ENCODE measurements at places on chromosomes 16 and 17.

GRCh38 chr17:21124086-21124485, 2.7 kb upstream of the DHRS7B start:
- DNase-seq = no peak

- peak; percentile 100 for DNase-seq
Observed at GRCh38 chr16:48126801-48127644, 28.8 kb downstream of the ABCC12 start.

- DNase-seq = no peak
Observed at GRCh38 chr17:33561569-33562334, 268.7 kb upstream of the ASIC2 start.

DNA sequence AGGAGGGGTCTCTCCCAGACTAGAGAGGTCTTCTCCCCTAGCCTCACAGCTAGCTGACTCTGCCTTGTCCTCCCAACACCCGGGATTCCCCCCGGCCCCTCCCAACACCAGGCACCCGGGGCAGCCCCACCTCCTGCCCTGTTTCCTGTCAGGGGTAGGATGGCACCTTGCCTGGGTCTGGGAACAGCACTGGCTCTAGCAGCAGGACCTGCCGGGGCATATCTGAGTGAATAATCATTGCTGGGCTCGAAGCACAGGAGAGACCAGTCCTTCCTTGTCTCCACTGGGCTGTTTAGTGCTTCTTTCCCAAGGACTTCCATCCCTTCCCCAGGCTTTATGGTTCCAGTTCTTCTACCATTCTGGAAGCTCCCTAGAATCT, 25.7 kb downstream of the MINK1 start:
- DNase-seq = peak; percentile 72

DNA sequence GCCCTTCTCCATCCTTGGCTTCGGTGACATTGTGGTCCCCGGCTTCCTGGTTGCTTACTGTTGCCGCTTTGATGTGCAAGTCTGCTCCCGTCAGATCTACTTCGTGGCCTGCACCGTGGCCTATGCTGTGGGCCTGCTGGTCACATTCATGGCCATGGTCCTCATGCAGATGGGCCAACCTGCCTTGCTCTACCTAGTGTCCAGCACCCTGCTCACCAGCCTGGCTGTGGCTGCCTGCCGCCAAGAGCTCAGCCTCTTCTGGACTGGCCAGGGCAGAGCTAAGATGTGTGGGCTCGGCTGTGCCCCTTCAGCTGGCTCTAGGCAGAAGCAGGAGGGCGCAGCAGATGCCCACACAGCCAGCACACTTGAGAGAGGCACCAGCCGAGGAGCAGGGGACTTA, 1.5 kb downstream of the SPPL2C start:
- no peak for DNase-seq

DNA sequence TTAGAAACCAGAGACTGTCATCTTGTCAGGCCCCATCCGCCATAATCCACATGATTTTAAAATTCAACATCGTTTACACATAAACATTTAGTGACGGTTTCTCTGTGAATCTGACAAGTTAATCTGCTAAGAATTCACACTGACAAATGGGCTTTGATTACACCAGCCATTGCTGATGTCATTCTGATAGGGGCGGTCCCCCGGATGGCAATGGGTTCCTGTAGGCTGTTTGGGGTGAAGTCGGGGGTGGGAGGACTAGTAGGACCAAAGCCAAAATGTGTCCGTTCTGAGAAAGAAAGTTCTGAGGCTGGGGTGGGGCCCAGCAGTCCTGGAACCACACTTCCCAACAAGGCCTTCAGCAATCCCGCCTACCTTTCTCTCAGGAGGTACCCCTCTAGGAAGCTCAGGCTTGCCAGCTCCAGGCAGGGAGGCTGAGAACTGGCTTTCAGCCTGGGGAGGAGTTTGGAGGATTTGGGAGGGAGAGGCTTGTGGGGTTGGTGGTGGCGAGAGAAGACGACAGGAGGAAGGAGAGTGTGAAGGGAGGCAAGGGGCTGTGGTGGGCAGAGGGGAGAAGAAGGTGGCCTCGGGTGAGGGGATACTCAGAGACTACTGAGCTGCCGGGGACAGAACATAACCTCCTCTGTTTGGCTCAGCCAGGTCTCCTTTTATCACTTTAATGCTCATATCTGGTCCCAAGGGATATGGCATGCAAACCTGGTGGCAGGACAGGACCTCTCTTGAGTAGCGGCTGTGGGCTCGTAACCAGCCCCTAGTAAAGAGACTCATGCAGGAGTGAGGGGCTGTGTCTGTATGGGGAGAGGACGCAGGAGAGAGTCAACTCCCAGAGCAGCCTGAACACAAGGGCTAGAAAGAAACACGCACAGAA, 8.6 kb downstream of the HIC1 start:
- DNase-seq = no peak

DNA sequence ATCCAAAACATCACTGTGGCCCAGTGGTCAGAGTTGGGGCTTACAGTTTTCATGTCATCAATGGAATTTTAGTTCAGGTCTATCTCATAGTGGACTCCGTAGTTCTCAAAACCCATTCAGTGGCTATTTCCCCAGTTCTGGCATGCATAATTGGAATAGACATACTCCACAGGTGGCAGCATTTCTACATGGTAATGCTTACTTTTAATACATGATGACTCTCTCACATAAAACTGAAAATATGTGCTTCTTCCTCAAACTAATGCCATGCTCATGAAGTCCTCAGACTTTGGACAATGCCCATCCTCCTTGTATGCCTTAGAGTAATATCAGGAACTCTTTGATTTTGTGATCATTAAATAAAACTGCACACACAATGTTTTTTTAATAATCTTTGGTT, 857.4 kb upstream of the GOT2 start:
- DNase-seq = peak; percentile 12

DNA sequence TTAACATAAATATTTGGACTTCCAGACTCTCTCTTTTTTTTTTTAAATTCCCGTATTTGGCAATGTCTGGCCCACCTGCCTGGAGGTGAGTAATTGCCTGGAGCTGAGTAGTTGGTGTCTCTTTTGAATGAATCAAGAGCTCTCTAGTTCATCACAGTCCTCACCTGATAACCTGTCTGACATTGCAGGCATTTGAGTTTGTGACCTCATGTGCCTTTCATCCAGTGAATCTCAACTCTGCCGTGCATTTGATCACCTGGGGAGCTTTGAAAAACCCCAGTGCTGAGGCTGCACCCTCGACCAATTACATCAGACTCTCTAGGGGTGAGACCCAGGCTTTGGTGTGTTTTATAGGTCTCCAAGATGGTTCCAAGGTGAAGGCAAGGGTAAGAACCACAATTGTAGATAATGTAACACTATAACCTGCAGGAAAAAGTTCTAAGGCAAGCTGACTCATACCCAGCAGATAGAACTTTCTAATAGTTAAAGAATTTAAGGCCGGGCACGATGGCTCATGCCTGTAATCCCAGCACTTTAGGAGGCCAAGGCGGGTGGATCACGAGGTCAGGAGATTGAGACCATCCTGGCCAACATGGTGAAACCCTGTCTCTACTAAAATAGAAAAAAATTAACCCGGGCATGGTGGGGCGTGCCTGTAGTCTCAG, 24.5 kb upstream of the HS3ST2 start:
- peak; percentile 87 for DNase-seq

- DNase-seq = no peak
Observed at GRCh38 chr16:50519001-50519400, 29.2 kb upstream of the NKD1 start.

DNA sequence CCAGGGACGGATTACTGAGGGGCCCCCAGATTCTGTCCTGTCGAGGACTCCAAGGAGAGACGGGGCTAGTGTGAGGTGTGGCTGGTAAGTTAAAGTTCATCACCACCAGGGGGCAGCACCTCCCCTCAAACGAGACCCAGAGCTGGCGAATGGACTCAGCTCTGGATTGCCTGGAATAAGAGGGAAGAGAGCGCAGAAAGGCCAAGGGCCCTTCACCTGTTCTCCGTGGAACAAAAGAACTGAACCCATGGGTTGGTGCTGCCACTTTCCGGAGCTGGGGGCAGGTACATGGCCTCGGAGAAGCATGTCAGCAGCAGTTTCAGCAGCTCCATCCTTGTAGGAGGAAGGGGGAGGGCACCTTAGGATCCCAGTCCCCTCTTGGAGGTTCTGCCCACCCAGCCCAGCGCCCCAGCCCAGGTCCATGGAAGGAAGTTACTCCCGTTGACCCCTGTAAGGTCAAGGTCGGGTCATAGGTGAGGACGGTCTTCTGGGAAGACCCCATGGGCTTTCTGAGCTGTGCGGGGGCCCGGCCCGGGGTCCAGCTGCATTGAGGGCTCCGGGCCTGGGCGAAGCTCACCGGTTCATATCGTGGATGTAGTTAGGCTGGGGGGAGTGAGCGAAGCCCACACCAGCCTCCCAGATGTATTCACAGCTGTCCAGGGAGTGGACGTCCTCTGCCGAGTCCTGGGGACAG, 10.8 kb downstream of the HID1 start:
- DNase-seq = peak; percentile 80

DNA sequence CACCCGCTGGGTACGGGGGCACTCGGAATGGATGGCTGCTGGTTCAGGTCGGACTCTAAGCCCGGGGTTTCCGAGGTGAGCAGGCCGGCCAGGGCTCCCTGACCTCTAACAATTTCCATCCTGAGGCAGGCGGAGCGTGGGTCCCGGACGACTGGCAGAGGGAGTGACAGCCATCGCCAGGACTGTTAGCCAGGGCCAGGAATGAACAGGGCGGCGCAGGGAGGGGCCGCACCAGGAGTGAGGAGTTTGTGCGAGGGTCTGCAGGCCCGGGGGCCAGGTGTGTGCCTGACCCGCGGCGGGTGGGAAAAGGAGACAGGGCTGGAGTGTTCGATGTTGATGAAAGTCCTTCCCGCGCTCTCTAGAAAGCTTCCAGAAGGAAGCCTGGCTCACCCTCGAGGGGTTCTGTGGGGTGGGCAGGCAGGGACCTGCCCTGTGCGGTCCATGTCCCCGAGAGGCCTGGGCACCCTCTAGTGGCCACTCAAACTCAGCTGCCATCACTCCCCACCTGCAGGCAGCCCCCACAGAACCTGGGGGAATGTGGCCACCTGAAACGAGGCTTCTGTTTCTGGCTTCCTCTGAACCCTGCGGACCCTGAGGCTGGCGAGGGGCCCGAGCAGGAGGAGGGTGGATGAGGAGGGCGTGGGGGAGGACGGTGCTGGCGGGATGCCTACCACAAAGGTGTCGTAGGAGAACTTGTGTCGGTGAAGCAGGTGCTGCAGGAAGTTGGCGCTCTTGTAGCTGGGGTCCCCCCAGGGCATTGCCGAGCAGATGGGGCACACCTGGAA, 8.2 kb downstream of the RNF166 start:
- no peak for DNase-seq

GRCh38 chr17:50787106-50787505, 19.8 kb upstream of the ANKRD40CL start:
- no peak for DNase-seq

- no peak for DNase-seq
Observed at GRCh38 chr17:41684035-41684434, 4.7 kb upstream of the EIF1 start.

GRCh38 chr16:80040814-80041213, 440.3 kb upstream of the MAF start:
- DNase-seq = no peak

- DNase-seq = no peak
Observed at GRCh38 chr16:16007743-16008111, 58.3 kb downstream of the ABCC1 start.

DNA sequence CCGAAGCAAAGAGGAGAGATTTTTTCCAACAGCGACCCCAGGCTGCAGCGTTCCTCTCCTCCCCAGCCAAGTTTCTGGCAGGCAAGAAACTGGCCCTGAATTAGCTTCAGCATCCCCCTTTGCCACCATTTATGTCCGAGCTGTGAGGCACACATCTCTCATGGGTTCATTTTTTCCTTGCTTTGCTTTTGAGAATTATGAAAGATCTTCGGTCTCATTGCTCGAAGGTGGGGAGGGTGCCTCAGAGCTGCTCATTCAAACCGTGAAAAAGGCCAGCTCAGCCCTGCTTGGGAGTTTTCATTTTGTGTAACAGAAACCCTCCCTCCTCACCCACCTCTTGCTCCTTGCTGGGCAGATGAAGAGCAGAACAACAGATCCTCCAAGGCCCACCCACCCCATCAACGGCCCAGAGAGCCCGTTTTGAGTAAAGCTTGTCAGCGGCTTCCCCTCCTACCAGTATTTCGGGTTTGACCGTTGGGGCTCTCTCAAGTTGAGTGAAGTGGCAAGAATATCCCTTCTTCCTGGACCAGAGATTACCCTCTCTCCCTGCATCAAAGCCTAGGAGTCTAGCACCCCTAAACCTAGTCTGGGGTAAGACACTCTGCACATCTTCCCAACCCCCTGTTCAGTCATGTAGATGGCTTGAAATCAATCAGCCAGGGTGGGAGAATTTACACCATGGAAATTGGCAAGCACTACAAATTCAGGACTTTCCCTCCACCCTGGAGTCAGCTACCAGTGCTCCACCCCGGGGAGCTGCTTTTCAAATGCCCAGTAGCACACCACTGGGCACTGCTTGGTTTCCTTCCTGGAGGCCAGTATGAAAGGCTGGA, 1.8 kb downstream of the CCR7 start:
- DNase-seq = no peak

GRCh38 chr17:37060094-37060493, 111.3 kb downstream of the AATF start:
- no peak for DNase-seq

DNA sequence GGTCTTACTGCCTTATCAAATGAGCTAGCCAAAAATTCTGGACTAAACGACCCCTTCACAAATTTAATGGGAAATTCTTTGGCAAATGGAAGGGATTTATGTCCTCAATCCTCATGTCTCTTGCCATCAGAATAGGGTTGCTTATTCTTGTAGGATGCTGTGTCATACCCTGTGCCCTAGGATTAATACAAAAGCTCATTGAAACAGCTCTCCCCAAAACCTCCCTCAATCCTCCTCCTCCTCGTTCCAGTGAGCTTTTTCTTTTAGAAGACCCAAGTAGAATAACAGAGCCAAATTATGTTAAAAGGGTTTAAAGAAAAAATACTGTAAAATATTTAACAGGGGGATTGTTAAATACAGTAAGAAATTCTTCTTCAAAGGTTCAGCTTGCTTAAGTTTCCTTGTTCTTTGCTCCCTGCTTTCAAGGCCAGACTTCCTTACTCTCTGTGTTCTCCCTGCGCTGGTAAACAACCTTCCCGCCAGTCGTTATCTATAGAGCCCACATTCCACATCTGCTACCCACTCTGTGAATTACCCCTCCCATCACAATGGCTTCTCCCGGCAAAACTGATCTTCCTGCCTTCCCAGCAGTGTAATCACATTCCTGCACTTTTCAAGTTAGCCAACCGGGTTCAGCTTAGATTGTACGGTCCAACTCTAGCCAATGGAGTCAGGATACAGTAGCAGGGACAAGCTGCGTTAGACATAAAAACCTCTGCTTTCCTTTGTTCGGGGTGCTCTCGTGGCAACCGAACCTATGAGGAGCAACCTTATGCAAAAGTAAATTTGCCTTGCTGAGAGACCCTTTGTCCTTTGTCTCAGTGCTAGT, 9.7 kb downstream of the HPR start:
- no peak for DNase-seq

GRCh38 chr16:30369091-30369937, 980 bp downstream of the TBC1D10B start:
- no peak for DNase-seq

- DNase-seq = peak; percentile 94
Observed at GRCh38 chr17:78142119-78142861, 3.9 kb upstream of the C17orf99 start.

DNA sequence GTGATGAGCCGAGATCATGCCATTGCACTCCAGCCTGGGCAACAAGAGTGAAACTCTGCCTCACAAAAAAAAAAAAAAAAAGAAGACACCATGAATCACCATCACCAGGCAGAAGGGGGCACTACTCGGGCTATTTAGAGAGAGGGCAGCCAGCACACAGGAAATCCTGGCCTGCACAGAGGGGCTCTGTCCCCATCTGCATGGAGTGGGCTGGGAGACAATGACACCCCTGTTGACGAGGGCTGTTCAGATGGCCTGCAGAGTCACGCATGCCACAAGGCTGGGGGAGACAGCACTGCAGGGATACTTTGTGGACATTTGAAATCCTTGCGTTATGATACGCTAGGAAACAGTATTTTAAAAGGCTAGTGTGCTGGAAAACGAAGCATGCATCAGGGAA, 48.3 kb downstream of the CUEDC1 start:
- peak; percentile 54 for DNase-seq
